ENCODE measurements at places on chromosomes 4 and X. TPM values are rescaled to one million over a fixed set of nuclear protein-coding genes. Genes with fewer than 3 reads are reported as not detected.

DNA sequence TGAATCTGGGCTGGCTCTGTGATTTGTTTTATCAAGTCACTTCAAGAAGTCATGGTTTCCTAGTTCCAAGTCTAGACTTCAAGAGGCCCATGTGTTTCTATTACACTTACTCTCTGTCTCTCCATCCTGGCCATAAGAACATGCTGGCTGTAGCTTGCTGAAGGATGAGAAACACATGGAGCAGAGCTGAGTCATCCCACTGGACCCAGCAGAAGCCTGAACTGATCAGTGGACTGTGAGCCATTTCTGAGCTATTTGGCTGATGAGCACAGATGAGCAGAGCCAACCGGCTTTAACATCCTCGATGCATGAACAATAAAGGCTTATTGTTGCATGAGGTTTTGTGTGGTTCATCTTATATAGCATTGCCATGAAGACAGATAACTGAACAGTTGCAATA lies 290.6 kb upstream of the BOD1L1 start:
- no peak for DNase-seq

DNA sequence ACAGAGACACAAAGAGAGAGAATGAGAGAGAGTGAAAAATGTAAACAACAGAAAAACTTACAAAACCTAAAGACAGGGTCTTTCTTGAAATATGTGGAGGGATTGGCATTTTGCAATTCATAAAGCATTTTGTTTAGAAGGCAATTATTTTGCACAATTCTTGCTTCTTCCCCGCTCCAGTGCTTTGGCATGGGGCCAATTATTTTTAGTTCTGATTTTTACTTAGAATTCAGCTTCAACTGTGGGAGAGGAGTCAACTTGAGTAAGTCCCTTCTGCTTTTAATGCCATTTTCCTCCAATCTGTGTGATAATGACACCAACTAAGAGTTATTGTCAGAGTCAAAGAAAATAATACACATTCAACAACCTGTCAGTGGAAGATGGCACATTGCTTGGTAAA lies 1051.9 kb downstream of the NLGN4X start:
- no peak for DNase-seq

DNA sequence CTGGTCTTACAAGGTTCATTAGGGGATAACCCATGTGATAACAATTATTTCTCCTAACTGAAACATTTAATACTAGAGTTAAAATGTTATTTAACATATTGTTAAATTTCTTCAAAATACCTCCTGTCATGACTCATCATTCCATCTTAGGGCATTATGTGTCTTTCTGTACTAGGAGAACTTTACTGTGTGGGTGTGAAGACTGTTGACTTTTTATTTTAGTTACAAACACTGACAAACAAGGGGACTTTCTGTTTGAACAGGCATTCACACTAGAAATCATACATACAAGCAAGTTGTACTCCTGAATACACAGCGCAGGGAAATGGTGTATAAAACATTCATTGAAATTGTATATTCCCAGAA lies 175.9 kb downstream of the FBXW7 start:
- no peak for DNase-seq

DNA sequence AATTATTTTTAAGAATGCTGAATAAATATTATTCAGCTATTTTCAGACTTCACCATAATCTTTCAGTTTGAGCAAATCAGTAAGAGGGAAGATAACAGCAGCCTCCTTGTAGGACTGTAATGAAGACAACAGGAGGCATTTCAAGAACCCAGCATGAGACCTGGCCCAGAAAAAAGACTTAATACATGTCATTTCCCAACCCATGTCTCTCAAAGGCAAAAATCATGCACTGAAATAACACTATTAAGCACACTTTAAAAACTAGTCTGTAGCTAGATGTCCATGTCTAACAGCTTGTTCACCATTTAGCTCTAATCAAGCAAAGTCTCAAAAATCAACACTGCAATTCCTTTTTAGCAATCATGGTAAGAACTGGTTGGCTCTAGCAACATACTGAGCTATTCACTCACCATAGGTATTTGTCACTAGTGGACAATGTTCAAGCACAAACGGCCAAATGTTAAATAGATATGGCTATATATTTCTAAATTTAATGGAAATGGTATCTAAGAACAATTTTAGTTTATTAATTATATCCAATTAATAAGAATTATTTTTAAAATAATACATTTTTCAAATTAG lies 109.9 kb downstream of the WDFY3 start:
- DNase-seq: no peak

Gene DRP2
- total RNA-seq: 0.13 TPM

Gene FAM9B
- not detected for total RNA-seq

Gene NHSL2
- 9.9 TPM for total RNA-seq

Gene APELA
- not detected for total RNA-seq

Gene FATE1
- total RNA-seq: not detected

Gene HS6ST2
- total RNA-seq: not detected

Gene SPANXN3
- total RNA-seq: not detected

All from T-cell (primary cell).